NCI-H1105 (cell line): ENCODE measurements at places on chromosomes 6 and 20.

GRCh38 chr6:167013946-167014345 is 14.7 kb downstream of the CEP43 start:
- no peak for DNase-seq

DNA sequence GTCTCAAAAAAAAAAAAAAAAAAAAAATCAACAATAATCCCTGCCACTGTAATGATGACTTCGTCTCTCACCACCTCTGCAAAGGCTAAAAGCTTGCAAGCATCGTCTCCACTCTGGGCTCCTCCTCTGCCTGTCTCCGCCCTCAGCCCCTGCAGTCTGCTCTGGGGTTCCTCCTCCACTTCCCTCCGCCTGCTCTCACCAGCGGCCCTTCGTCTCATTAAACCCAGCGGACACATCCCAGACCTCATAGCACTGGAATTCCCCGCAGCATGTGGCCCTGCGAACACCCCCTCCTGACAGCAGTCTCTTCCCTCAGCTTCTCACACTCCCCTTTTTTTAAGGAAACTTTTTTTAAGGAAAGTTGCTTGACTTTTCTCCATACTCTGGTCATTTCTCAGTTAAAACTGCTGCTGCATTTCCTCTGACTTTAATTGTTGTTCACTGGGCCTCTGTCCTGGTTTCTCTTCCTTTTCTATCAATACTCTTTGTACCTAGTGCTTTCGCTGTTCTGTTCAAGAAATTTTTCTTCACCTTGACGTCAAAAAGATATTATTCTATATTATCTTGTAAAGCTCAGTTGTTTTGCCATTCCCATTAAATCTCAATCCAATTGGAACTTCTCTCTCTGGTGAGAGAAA is 70.9 kb upstream of the PLEKHG1 start:
- DNase-seq: no peak

GRCh38 chr6:165877192-165877591 is 214.2 kb upstream of the PDE10A start:
- no peak for DNase-seq

DNA sequence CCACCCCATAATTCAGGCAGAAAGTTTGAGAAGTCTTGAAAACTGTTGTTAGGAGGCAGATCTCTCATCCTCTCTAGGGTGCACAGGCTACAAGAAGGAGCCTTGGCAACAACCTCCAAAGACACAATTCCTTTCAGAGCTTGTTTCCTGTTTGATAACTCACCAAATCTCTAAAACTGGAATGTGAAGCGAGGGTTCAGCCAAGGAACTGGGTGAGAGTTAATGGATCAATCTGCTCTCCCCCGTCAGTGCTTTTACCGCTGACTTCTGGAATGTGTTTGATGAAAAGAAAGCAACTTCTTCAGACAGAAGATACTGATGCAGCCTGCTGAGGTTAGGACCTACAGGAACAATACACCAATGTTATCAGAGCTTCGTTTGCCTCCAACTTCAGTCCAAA is 171.8 kb upstream of the BMP2 start:
- DNase-seq: no peak

DNA sequence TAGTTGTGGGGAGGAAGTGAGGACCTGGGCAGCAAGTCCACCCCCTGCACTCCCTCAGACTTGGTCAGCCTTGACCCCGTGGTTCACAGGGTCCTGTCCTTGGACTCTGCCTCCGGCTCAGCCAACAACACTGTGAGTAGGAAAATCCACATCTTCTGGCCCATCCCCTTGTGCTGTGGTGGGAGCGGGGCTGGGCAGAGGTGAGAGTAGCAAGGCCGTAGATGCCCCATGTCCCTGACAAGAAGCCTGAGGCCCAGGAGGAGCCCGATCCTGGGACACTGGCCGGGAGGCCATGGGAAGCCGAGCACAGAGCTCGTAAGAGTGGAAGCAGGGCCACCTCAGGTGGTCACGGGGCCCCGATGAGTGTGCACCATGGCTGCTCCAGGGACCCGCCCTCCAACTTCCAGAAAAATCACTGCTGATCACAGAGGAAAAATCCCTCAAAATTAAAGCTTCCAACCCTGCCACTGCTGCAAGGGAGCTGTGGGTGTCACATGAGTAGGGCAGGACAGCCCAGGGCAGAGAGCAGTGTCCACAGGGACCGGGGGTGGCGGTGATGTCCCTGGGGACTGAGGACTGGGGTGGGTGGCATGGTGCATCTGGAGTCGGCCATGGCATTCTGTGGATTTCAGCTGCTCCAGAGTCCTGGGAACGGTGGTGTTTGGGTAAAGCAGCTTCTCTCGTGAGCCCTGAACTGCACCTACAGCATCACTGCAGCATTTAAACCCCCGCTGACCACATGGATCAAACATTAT is 189.4 kb downstream of the DLL1 start:
- DNase-seq: no peak

- DNase-seq: no peak
Measured at GRCh38 chr6:110456694-110457093, 19.7 kb downstream of the SLC22A16 start.

- no peak for DNase-seq
Measured at GRCh38 chr6:84422380-84422968, 195.0 kb upstream of the CEP162 start.
